ENCODE measurements at places on chromosomes 16 and 17.

GRCh38 chr17:66422186-66422585 lies 119.8 kb downstream of the PRKCA start:
- DNase-seq: no peak

DNA sequence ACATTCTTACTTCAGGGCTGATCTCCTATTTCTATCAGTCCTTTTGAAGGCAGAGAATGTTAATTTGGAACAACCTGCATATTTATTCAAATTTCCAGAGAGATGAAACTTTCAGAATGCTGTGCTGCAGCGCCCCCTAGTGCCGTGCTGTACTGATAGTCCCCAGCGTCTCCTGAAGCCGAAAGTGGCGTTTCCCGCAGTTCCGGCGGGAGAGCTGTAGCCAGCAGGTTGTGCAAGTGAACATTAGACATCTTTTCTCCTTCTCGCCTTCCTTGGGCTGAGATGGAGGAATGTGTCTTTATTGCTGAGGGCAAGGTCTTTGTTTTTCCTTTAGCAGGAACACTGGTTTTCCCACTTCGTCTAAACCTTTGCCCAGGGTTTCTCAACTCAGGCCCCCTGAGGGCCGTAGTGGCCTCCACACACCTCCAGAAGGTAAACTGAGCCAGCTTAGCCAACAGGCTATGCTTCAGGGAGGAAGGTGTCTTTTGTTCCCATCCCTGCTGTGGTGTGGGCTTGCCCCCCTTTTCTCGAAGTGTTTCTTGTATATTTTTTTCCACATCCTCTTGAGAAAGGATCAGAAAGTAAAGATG lies 26.4 kb downstream of the USP10 start:
- peak; percentile 78 for DNase-seq

- no peak for DNase-seq
Measured at GRCh38 chr17:62067165-62068145, 2.4 kb upstream of the MED13 start.

DNA sequence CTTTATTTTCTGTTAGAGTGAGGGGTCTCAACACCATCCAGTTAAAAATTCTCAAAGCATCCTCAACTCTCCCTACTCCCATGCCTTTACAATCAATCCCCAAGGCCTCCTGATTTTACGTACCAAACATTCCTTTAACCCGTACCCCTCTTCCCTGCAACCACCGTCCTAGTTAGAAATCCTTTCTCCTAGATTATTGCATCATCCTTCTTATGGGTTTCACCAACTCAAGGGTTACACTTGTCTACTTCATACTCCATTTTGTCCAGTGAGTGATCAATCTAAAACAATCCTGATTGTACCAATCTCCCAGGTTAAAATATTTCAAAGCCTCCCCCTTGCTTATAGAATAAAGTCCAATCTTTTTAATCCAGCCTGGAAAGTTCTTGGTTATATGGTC lies 24.7 kb downstream of the SOX9 start:
- no peak for DNase-seq

DNA sequence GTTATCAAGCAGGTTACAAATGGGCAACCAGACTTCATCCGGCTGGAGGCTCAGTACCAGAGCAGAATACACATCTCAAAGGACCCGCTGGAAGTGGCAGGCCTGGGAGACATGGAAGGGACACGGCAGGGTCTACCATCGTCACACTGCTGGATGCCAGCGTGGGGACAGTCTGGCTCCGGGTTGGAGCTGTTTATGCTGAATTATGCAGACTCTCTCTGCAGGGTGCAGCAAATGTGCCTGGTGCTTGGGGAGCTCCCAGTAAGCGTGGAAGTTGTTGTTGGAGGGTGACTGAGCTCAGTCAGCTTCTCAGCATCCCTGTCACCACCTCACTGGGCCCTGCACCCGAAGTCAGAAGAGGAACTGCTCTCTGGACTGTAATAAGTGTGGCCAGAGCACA lies 12.2 kb downstream of the WSCD1 start:
- DNase-seq: no peak

DNA sequence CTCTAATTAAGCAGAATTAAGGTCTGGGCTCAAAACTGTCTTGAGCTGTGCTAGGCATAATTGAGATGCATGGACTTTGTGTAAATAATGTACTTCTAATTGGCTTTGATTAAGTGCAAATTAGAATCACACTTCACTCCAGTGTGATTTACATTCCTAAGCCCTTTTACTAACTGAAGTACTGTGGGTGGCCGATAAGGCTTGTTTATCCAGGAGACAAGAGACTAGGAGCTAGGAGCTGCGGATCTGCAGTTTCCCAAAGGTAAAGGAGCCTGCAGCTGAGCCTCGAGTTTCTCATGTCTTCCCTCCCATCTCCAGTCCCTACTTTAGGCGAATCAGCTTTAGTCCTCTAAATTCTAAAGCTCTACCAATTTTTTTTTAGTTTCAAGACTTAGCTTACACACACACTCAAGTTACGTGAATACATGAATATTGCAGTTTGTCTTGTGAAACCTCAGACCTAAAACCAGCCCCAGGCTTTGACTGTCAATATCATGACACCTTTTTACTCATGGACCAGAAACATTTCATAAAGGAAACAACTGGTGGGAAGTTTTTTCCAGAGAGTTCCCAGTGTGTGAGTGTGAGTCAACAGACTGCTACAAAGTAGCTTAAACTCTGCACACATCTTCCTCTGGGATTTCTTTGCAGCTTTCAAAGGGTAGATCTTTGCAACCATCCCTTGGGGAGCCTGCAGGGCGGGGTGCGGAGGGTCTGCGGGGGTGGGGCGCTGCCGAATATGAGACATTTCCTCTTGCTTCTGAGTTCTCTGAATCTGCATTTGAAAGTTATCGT lies 113.9 kb upstream of the TBX2 start:
- no peak for DNase-seq

DNA sequence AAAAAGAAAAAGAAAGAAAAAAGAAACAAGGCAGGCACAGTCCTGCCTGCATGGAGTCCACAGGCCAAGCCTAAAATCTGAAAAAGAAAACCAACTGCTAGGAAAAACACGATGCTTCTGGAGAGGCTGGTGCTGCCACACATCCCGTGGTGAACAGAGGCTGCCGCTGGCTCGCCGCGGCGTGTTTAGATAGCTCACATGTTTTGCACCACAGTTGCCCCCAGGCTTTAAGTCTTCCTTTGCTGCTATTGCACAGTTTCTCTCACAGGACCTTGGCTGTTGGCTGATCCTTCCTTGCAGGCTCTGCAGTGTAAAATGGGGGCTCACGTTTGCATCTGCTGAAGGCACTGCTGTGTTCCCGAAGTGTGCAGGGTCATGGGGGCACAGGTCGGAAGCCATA lies 8.6 kb downstream of the SLC6A4 start:
- no peak for DNase-seq

GRCh38 chr17:77320485-77321256 lies 179.9 kb downstream of the SEC14L1 start:
- no peak for DNase-seq

DNA sequence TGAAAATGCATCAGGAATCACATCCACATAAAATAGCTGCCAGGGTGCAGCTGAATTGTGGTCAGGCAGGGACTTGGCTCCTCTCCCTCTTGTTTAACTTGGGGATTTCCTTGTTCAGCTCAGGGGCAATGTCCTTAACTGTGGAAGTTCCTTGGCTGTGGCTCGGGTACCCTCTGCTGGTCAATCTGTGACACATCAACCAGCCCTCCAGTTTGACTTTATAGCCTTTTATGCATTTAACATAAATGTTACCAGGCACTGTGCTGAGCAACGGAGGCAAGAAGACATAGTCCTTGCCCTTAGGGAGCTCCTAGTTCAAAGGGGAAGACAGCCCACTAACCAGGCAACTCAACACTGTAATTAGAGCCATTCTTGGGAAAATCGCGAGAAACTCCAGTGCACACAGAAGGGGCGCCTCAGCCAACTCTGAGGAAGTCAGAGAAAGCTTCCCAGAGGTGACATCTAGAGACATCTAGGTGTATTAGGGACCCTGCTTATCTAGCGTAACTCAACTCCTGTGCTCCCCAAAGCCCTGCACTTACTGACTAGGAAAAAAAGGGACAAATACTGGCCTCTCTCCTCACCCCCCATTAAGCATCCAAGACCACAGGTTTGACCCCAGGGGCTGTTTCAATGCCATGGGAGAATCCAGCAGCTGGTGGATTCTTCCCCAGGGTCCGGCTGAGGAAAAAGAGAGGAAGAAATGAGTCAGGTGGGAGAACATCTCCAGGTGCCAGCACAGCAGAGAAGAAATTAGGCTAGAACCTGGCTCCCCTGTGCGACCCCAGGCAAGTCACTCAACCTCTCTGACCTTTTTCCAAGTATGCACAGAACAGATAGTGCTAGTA lies 17.3 kb upstream of the EEF2K start:
- DNase-seq: peak; percentile 32

DNA sequence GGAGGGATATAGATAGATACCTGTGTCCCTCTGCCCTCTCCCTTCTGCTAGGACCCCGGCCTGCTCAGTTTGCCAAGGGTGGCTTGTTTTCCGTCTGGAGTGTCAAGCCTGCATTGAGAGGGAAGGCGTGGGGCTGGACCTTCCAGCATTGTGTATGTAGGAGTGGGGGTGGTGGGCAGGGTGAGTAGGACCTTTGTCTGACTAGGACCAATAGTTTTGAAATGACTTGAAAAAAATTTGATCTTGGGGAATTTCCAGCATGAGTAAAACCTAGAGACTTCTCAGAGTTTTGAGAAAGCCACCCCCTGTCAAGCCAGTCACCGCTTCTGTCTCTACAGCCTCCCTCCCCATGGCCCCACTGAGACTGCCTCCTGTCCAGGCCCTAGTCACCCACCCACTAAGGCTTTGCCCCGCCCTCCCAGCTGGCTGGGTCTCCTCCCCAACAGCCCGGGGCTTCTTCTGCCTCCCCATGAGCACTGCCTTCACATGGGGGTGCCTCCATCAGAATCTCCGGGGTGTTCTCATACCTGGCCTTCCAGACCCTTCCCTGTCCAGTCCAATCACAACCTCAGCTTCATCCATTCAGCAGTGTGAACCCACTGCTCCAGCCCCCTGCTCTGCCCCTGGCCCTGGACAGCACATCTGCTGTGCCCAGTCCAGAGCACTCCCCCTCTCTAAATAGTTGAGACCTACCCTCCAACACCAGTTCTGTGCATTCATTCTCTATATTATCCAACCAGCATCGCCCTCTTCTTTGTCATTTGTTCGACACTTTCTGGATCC lies 207.0 kb downstream of the MSI2 start:
- DNase-seq: no peak

- no peak for DNase-seq
Measured at GRCh38 chr17:76136276-76137000, 4.6 kb downstream of the FOXJ1 start.

- no peak for DNase-seq
Measured at GRCh38 chr16:27005386-27005785, 61.3 kb upstream of the C16orf82 start.

DNA sequence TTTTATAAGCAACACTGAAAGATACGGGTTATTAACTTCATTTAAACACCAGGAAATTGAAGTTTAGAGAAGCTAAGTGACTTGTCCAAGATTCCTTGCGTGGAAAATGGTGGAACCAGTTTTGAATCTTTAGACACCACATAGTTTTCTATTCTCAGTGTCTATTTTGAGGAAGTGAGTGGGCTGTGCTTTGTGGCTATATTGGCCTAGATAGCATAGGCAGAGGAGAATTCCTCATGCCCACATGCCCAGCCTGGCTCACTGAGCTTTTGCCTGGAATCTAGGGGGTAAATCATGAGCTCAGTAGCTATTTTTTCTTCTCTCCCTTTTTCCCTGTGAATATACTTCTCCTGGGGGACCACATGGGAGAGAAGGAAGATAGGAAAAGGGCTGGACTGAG lies 431.3 kb downstream of the HS3ST3B1 start:
- DNase-seq: no peak

GRCh38 chr16:1152123-1152638 lies 725 bp upstream of the CACNA1H start:
- peak; percentile 50 for DNase-seq

DNA sequence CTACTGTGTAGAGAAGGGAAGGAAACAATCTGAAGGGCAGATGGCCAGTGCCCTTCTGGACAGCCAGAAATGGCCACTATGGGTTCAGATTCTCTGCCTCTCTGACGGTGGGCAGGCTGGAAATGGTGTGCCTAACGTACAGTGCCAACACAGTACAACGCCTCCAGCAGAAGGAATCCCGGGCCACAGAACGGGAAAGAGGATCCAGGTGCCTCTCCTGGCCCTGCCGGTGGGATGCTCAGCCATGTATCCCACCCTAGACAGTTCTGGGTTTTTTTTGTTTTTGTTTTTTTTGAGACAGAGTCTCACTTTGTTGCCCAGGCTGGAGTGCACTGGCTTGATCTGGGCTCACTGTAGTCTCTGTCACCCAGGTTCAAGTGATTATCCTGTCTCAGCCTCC lies 71.5 kb downstream of the SLC5A11 start:
- no peak for DNase-seq

GRCh38 chr17:82238472-82239201 lies 9.8 kb downstream of the SLC16A3 start:
- peak; percentile 73 for DNase-seq

- no peak for DNase-seq
Measured at GRCh38 chr17:45114117-45114932, 18.0 kb downstream of the PLCD3 start.

- DNase-seq: no peak
Measured at GRCh38 chr17:43879723-43880419, 27.5 kb downstream of the MPP2 start.

GRCh38 chr16:66228792-66229191 lies 137.7 kb upstream of the CDH5 start:
- DNase-seq: no peak

DNA sequence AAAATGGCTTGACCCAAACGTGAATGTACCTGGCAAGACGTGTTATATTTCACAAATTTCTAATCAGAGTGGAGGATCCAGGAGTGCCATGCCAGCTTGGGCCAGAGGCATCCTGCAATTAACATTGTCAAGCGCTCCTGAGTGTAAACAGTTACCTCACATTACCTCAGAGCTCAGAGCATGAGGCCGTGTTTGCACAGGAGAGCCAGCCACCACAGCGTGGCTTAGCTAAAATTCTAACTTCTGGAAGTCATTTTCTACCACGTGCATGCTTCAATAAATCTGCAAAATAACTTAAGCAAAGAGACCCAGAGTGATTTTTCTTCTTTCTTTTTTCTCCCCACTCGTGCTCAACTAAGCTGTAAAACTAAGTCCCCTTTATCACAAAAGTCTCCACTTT lies 769.0 kb downstream of the KCNJ2 start:
- no peak for DNase-seq

DNA sequence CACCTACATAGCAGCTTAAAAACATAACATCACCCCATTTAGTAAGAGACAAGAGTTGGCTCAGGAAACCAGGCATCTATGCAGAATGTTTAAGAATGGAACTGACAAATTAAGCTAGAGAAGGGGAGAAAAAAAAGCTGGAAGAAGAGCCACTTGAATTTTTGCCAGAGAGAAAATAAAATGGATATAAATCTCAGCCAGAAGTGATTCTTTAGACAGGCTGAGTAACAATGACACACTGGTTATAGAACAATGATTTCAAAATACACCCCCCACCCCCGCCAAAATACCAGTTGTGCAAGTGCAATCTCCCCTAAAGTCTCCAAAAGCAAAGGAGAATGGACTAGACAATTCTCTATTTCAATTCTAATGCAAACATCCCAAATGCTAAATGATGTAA lies 22.4 kb downstream of the LSM12 start:
- no peak for DNase-seq

- no peak for DNase-seq
Measured at GRCh38 chr17:82487910-82488309, 29.4 kb downstream of the NARF start.

GRCh38 chr17:49191409-49191916 lies 18.9 kb downstream of the GNGT2 start:
- DNase-seq: peak; percentile 88

- DNase-seq: peak; percentile 57
Measured at GRCh38 chr16:27316038-27316680, 2.4 kb downstream of the IL4R start.

Measured in T-helper 2 cell (primary cell).